Stimulated activated CD8-positive, alpha-beta memory T cell treated with anti-CD3 and anti-CD28 coated beads, Interleukin-4, amount 100 ng/mL, for 1 hour (primary cell): ENCODE measurements at places on chromosomes 1 and 21.

GRCh38 chr1:199242147-199242546 lies 603.3 kb downstream of the PTPRC start:
- DNase-seq = no peak

DNA sequence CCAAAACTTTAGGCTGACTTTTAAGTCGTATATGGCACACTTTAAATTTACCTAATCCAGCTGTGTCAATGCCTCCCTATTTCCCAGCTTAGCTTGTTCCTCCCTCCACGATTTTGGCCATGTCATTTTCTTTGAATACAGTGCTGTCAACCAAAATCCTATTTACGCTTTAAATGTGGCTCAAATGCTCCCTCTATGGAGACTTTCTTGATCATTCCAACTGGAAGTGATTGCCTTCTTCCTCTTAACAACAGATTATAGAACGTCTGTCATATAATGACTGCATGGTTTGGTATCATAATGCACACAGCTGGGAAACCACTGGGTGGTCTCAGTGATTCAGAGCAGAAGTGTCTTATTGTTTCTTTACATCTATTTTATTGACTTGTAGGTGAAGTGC lies 18.9 kb upstream of the BATF3 start:
- no peak for DNase-seq

- DNase-seq = no peak
Measured at GRCh38 chr1:190975827-190976226, 498.2 kb upstream of the BRINP3 start.

GRCh38 chr1:78690516-78690915 lies 40.9 kb downstream of the IFI44 start:
- no peak for DNase-seq

- no peak for DNase-seq
Measured at GRCh38 chr21:28227881-28228635, 764.6 kb downstream of the LTN1 start.

- no peak for DNase-seq
Measured at GRCh38 chr1:153380711-153381110, 5.3 kb upstream of the S100A12 start.

DNA sequence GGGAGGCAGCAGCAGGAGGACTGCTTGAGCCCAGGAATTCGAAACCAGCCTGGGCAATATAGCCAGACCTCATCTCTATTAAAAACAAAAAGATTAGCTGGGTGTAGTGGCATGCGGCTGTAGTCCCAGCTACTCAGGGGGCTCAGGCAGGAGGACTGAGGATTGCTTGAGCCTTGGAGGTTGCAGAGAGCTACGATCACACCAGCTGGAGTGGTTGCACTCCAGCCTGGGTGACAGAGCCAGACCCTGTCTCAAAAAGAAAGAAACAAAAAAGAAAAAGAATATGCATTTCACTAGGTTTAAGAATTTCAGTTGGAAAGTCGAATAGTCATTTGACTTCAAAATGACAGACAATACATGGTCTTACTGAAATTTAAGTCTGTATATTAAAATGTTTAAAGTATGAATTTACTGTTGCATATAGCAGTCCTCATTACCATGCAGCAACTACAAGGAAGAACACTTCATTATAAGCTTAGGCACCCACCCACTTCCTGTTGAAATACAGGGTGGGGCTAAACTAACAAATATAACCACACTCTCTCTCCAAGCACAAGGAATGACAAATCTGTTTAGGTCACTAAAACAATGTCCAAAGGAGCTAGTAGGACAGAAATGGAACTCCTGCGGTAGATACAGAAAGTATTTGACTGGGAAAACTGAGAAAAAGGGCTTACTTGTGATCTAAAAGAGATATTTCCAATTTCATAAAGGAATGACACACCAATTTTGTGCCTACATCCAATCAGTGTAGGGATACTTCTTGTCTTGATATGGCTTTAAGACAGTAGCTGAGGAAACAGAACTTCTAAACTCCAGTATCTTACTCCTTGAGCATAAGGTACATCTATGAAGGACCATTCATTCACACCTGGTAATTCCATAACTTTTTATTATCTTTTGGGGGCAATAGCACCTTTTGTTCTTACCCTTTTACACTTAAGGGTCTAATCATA lies 44.1 kb downstream of the GPR3 start:
- no peak for DNase-seq

DNA sequence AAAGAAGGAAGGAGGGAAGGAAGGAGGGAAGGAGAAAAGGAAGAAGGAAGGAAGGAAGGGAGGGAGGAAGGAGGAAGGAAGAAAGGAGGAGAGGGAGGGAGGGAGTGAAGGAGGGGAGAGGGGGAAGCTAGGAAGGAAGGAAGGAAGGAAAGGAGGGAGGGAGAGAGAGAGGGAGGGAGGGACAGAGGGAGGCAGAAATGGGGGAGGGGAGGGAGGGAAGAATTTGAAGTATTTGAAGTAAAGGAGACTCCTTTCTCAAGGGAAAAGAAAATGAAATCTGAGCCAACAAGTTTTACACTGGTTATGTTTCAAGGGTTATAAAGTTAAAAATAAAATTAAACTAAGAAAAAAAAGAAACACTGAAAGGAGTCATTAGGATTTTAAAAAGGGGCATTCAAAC lies 431.4 kb downstream of the BRINP3 start:
- no peak for DNase-seq

DNA sequence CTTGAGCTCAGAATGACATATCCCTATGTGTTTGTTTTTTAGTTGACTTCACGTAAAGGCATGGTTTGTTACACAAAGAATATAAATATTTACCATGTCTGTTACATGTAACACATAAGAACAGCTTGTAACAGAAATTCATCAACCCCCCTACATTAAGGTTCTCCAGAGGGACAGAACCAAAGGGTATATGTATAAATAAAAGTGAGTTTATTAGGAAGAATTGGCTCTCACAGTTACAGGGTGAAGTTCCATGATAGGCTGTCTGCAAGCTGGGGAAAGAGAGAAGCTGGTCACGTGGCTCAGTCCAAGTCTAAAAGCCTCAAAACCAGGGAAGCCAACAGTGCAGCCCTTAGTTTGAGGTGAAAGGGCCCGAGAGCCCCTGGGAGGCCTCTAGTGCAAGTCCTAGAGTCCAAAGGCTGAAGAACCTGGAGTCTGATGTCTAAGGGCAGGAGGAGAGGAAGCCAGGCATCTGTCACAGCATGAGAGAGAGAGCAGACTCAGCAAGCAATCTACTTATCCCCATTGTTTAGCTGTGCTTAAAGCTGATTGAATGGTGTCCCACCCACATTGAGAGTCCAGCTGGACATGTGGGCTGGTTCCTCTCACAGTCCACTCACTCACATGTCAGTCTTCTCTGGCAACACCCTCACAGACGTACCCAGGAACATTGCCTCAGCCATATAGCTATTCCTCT lies 15.8 kb downstream of the THRAP3 start:
- DNase-seq = no peak

- DNase-seq = no peak
Measured at GRCh38 chr1:161180639-161181038, 3.3 kb upstream of the B4GALT3 start.

DNA sequence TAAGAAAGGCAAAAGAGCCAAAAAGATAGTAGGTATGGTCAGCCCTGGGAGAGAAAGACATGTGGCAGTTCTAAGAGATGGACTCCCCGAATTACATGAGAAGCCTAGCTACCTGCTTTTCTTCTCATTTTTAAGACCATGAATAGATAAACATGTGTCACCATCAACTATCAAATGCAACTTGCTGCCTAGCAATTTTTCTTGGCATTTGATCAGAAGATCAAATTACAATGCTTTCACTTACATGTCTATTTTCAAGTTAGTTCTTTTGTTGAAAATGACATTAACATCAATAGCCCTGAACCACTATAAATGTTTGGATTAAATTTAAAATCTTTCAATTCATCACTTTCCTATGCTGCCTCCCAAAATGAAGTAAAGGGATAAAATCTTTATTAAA lies 212.3 kb downstream of the HHIPL2 start:
- no peak for DNase-seq

GRCh38 chr1:100413035-100413434 lies 60.7 kb downstream of the CDC14A start:
- no peak for DNase-seq

GRCh38 chr1:25150985-25151495 lies 81.3 kb downstream of the SYF2 start:
- DNase-seq = no peak

DNA sequence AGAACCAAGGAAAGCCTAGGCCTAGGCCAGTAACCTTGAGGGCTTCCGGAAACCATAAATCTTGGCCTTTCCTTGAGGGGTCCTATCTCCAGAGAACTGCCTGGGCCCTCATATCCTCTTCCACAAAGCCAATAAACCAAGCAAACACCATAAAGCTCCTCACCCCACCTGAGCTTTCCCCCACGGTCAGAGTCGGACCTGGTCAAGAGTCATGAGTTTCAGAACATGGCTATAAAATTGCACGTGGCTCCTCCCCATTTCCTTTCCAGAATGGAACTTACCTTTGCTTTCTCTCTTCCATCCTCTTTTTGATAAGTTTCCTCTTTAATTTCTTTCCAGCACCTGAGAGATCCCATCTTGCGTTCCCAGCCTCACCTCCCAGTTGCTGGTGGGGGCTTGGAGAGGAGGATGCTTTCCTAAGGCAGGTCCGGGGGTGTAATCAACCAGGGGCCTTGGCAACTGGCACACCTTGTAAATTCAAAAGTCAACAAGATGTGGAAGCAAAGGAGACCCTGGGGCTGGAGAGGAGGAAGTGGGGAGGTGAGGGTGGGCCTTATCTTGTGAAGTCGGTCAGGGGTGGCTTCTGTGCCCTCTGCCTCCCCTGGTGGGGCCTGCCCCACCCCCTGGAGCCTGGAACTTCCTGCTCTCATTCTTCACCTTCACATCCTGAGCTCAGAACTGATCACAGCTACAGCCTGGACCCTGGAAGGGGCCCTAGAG lies 259.9 kb downstream of the FOXD2 start:
- DNase-seq = no peak

DNA sequence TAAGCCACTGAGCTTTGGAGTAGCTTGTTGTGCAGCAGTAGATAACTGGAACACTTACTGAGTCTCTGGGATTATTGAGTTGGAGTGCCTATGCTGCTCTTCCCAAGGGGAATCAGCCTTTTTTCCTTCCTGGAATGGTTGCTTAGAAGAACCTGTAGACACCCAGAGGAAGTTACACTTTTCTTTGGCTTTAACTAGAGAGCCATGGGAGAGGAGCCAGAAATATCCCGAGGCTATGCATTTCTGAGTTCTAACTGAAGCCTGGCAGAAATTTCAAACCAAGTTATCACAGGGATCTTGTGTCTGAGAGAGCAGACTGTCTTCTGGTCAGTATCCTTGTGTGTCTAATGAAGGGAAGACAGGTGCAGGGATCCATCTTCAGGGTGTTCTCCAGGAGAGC lies 28.3 kb downstream of the LAMC1 start:
- no peak for DNase-seq

DNA sequence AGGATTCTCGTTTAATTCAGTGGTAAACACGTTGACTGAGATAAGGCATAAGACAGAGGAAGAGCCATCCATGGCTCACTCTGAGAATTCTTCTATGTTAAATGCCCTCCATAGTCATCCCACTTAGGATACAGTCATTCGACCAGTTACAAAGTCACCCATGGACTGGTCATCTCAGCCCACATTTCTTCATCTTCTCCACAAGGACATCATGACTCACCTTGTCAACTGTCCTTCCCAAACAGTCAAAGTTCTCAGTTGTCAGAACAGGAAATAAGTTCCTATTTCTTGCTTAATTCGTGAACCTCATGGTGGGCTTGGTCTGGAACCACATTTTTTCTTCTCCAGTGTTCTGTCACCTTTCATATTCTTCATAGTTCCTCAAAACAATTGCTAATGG lies 133.2 kb downstream of the TGFB2 start:
- DNase-seq = no peak

GRCh38 chr1:231419738-231420298 lies 2.3 kb downstream of the EGLN1 start:
- no peak for DNase-seq

GRCh38 chr1:240712014-240712731 lies 100.2 kb upstream of the GREM2 start:
- no peak for DNase-seq

DNA sequence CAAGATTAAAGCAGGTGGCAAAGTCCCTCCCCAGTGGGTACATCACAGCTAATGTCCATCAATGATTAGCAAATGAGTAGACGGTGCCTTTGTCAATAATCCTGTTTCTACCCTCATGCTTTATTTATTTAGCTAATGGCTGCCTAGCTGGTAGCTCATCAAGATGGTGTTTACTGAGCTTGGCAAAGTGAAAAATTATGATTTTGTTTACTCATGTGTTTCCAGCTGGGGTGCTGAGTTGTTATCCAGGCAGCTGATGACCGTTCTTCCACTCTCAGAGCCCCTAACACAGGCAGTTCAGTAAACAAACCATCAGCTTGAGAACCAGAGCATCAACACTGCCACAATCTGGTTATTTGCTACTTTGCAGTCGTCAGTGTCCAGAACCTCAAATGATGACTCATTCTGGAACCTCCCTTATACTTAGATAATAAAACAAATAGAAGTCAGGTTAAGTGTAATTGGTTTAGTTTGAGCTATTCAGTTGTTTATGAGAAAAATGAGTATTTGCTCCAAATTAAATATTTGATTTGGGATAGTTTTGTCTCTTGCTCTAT lies 163.9 kb downstream of the ST6GALNAC5 start:
- DNase-seq = no peak

GRCh38 chr1:223248770-223249140 lies 105.7 kb upstream of the TLR5 start:
- no peak for DNase-seq

- DNase-seq = no peak
Measured at GRCh38 chr1:89476072-89476471, 48.6 kb upstream of the LRRC8B start.

DNA sequence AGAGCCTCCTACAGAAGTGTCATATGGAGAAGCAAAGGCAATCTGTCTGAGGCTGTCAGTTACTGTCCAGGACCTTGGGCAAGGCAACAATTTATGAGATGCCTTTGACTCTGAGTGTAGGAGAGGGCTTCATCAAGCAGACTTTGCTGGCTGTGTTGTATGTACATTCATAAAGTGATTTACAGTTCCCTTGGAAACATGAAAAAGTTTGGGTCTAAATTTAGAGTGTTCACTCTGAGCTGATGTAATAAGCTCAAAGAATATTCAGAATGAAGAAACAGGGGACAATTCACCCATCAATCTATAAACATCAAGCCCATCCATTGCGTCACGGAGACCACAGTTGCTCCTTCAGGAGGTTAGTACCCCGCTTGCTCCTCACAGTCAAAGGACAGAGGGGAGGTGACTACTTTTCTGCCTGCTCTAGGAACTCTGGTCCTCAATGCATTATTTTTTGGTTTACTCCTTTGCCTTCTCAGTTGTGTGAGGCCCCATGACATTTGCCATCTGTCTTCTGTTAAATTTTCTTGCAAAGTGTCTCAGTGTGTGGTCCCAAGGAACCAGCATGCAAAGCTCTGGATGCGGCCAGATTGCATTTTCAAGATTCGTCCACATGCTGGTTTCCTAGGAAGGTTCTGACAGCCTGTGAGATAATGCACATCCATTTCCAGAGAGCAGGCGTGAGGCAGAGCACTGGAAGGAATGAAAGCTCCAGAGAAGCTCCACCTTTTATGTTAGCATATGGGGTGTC lies 241.1 kb upstream of the KIAA0040 start:
- DNase-seq = no peak

GRCh38 chr1:15852036-15852827 lies 4.7 kb downstream of the SPEN start:
- DNase-seq = no peak
